ENCODE measurements at places on chromosomes 13 and 19.

- no peak for DNase-seq
Measured at GRCh38 chr19:16470541-16470910, 1.2 kb downstream of the EPS15L1 start.

- DNase-seq = no peak
Measured at GRCh38 chr19:47134545-47134944, 3.9 kb downstream of the SAE1 start.

- no peak for DNase-seq
Measured at GRCh38 chr13:48891586-48891985, 84.1 kb upstream of the FNDC3A start.

- DNase-seq = no peak
Measured at GRCh38 chr19:11649941-11650340, 52.7 kb downstream of the ZNF627 start.

GRCh38 chr13:47291107-47291656, 394.3 kb upstream of the HTR2A start:
- no peak for DNase-seq

- peak; percentile 24 for DNase-seq
Measured at GRCh38 chr13:26996965-26997752, 174.5 kb downstream of the USP12 start.

DNA sequence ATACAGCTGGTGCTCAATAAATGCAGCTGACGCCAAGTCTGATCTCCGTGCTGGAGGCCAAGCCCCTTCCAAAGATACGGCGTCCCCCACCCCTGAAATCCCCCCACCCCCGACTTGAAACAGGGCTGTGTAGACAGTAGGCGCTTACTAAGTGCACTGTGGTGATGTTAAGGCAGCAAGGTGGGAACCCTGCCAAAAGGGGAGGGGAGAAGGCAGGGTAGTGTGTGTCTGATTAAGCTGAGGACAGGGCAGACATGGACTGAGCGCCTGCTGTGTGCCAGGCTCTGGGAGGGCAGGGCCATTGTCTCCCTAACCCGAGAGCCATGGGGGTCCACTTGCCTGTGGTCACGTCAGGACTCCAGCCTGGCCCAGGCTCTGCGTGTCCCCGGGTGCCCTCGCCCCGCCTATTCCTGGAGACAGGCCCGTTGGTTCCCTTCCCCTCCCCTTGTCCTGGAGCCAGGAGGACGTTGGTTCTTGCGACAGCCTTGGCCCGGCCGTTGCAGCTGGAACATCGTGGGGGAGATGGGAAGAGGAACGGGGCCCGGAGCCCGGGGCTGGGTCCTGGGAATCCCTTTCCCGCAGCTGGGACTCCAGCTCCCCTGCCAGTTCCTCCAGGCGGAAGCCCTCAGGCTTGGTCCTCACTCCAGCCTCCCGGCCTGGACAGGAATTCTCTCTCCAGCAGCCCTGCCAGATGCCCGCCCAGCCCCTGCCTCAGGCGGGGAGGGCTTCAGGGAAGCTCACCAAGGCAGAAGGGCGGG, 1.7 kb upstream of the ELANE start:
- DNase-seq = no peak

- peak; percentile 92 for DNase-seq
Measured at GRCh38 chr19:50607874-50608785, 31.6 kb downstream of the SYT3 start.

- no peak for DNase-seq
Measured at GRCh38 chr19:35085947-35086346, 29.7 kb upstream of the FXYD3 start.

- DNase-seq = no peak
Measured at GRCh38 chr19:46002678-46003275, 7.5 kb downstream of the CCDC61 start.

DNA sequence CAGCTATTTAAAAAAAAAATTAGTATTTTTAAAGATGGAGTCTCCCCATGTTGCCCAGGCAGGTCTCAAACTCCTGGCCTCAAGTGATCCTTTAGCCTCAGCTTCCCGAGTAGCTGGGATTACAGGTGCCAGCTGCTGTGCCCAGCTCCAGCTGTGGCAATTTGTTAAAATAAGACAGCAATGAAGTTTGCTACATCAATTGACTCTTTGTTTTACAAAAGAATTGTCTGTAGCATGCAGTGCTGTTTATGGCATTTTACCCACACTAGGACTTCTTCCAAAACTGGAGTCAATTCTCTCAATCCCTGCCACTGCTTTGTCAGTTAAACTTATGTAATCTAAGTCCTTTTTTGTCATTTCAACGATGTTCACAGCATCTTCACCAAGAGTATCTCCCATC, 49.3 kb downstream of the NDFIP2 start:
- no peak for DNase-seq

DNA sequence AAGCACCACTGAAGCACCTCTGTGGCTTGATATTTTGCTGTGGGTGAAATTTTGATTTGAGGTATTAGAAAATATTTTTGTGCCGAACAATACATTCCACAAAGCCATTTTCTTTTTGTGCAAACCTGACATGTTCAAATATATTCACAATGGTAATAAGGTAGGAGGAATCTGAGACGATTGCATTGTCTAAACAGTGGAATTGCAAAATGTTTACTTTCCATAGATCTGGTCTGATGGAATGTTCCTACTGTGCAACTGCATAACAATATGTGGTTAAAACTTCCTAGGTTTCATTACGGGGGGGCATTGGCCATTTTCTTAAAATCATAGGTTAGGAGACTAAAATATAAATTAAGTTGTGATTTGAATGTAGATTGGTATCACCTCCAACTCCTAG, 42.7 kb upstream of the AKAP11 start:
- no peak for DNase-seq

GRCh38 chr19:43697295-43697694, 18.6 kb upstream of the IRGC start:
- DNase-seq = no peak

DNA sequence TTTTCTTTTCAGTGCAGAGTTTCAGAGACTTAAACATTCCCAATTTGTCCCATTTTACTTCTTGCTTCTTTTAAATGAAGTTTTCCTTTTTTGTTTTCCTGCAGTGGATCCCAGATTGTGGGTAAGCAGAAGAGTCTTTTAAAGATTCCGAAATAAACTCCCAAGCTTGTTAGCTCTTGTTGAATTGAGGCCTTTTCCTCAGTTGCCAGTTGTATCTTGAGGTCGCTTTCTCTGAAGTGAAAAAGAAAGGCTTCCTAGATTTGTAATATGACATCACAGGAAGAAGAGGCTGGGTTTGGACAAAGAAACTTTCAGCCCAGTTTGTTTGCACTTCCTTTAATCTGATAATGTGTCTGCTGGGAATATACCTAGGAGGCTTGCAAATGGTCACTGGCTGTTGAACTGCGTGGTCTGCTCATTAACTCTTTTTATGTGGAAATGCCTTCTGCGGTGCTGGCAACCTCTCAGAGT, at the start of gene LPAR6:
LPAR6 (minus strand) TSS at position 233 of the 471 bp plus-strand sequence. CDS start 690 bp downstream, outside the sequence.
- DNase-seq = no peak

GRCh38 chr19:41441321-41441945, 1.5 kb upstream of the ERICH4 start:
- DNase-seq = no peak

GRCh38 chr13:49217962-49218492, 2.1 kb upstream of the MLNR start:
- no peak for DNase-seq

DNA sequence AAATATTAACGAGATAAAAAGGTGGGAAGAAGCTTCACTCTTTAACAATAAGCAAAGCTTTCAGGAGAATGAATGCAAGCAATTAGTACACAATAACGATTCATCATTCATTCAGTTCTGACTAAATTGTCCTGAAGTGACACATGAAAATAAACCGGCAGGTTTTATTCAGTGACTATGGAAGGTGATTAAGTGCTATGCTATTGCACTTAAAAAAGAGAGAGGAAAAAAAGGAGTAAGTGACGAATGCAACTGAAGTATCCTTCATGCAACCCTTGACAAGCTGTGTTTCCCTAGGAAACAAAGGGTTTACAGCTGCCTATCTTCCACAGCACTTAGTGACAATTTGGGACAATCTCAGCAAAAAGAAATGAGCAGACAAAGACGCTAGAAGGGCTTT, 1.4 kb downstream of the LIG4 start:
- no peak for DNase-seq

- no peak for DNase-seq
Measured at GRCh38 chr13:52786766-52787165, 47.1 kb upstream of the CNMD start.

DNA sequence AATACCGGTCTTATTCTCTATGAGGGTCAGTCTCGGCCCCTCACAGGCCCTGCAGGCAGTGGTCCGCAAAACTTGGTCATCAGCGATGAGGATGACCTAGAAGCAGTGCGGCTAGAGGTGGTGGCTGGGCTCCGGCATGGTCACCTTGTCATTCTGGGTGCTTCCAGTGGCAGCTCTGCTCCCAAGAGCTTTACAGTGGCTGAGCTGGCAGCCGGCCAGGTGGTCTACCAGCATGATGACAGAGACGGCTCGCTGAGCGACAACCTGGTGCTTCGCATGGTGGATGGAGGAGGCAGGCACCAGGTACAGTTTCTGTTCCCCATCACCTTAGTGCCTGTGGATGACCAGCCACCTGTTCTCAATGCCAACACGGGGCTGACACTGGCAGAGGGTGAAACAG, 1.8 kb downstream of the FREM2 start:
- no peak for DNase-seq

DNA sequence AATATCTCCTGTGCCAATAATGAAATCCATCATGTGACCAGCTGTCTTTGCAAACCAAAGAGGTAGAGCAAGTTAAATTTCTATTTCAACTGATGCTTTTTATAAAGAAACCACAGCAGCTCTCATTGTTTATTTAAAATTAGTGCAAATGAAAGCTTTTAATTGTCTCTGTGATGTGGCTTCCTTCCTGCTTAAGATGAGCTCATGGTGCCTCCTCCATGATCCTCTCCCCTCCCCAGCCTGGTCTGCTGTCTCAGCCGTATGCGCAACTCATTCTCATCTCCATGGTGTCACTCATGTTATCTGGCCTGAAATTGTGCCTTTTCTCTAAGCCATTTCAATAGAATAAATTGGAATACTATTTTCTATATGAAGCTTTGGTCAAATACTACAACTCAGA, 270.6 kb downstream of the FGF14 start:
- DNase-seq = no peak

DNA sequence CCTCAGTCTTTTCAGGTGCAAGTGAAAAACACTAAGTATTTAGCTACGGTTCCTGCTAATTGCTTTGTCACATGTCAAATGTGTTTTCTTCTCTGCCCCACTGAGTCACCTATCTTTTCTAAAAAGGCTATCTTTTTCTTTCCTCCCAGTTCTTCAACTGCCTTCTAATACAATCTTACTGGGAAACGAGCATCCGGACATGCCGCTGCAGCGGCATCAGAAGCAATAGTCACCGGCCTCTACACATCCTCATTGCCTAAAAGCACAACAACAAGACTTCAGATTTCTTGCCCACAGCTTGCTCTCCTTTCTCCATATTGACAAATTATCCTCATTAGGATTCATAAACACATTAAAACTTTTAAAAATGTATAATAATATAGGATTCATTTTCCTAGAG, 1.2 kb downstream of the PCDH9 start:
- no peak for DNase-seq

DNA sequence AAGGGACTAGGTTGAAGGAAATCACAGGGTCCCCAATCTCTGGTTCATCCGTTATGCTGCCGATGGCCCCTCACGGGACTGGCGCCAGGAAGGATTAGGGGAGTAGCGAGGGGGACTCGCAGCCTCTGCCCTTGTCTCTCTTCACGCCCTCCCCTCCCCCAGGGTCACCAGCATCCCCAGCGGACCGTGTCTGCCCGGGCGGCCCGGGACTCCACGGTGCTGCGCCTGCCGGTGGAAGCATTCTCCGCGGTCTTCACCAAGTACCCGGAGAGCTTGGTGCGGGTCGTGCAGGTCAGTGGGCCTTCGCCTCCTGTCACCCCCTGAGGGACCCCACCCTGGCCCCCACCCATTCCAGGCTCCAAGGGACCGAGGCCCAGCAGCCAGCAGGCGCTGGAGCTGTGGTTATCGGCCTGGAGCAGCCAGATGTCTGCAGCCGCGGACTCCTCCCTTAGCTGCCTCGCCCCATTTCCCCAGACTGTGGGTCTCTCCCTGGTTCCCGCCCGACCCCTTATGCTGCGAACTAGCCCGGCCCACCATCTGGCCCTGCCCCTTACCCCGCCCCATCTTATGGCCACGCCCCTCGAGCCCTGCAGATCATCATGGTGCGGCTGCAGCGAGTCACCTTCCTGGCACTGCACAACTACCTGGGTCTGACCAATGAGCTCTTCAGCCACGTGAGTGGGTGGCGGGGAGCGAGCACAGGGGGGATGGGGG, 5.4 kb downstream of the PNPLA6 start:
- DNase-seq = peak; percentile 42

DNA sequence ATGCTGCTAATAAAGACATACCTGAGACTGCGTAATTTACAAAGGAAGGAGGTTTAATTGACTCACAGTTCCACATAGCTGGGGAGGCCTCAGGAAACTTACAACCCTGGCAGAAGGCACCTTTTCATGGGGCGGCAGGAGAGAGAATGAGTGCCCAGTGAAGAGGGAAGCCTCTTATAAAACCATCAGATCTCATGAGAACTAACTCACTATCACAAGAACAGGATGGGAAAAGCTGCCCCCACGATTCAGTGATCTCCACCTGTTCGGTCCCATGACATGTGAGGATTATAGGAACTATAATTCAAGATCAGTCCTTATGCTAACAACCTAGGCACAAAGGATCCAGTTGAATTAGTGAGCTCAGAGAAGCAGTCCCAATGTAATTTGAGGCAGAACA, 59.4 kb downstream of the GPC6 start:
- DNase-seq = no peak

GRCh38 chr13:40640845-40641458, 25.5 kb downstream of the FOXO1 start:
- peak; percentile 27 for DNase-seq

DNA sequence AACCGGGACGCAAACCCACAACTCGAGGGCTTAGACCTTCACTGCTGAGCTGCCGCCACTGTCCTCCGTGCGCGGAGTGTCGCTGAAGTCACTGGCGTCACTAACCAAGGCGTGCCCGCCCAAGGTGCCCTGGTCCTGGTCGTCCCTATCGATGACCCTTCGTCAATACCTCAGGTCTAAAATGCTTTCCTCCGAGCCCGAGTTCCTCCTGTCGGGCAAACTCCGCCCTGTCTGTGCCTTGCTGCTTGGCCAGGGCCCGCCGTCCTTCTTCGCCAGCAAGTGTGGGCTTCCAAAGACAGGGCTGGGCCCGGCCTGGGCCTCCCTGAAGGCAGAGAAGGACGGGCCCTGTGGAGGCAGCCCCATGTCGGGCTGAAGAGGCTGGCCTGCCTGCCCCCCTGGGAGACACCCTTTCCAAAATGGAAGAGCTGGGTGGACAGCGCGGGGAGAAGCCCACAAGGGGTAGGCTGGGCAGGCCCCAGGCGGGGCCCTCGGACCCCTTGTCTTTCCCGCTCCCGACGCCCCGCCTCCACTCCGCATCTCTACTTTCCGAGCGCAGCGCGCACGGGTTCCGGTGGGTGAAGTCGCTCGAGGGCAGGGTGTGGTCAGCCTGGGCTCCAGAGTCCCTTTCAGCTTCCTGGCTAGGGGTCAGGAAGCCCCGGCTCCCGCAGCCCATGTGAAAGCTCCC, 13.4 kb downstream of the RB1 start:
- no peak for DNase-seq

GRCh38 chr13:33756929-33757328, 61.0 kb upstream of the RFC3 start:
- DNase-seq = no peak

Measured in activated T-cell treated with anti-CD3 and anti-CD28 coated beads, Interleukin-2, amount 50 U/mL, for 72 hours (primary cell).